ENCODE measurements at places on chromosomes 7 and 10.

- DNase-seq, result no peak
These were observed 3.4 kb downstream of the CRPPA start for GRCh38 chr7:16417906-16418305.

DNA sequence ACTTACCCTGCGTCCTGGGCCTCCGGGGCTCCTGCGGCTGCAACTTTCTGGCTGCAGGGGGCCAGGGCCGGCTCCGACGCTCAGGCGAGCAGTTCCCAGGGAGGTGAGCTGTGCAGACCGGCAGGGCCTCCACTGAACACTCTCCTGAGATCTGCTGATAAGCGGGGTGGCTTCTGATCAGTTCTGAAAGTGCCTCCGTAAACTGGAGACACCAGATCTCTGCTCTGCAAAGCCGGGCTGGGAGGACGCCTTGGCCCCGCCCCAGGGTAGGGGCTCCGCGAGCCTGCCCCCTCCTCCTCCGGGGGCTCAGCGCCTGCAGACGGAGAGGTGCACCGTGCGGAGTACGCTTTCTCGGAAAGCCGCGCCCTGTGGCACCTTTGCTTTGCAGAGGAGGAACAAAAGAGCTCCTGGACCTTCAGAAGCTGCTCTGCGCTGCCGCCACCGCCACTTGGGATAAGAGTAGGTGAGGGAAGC is 141.3 kb upstream of the VKORC1L1 start:
- DNase-seq, result no peak

GRCh38 chr10:79904671-79905321 is 44.1 kb downstream of the SFTPD start:
- DNase-seq, result no peak

DNA sequence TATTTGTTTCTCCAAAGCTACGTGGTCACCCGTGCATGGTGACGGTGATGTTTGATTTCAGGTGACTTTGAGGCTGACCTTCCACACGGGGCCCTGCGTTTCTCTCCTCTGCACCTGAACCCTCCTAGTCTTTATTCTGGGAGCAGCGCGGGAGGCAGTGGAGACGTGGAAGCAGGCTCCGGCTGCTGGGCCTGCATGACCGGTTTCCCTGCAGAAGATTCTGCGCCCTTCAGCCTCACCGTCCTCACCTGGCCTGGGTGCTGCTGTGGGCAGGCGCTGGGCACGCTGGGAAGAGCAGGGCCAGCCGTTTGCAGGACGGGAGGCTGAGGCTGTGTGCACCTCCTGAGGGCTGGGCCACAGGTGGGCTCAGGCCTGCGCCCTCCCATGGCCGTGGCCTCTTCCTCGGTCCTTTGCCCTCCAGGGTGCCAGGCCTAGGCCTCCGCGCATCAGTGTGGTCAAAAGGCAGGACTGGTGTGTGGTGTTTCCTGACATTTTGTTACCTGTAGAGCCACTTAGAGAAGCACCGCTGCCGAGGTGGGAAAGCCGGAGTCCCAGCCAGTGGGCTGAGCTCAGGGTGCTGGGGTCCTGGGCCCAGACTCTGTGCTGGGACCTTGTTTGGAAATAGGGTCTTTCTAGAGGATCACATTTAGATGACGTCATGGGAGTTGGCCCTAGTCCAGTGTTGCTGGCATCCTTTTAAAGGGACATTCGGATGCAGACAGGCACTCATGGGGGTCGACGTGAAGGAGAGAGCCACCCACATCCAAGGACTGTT is 478.3 kb downstream of the DNAJB6 start:
- DNase-seq, result no peak
